Activated CD4-positive, alpha-beta memory T cell treated with anti-CD3 and anti-CD28 coated beads for 36 hours (primary cell): ENCODE measurements at places on chromosomes 1 and 21. TPM values are rescaled to one million over a fixed set of nuclear protein-coding genes. Genes with fewer than 3 reads are reported as not detected.

DNA sequence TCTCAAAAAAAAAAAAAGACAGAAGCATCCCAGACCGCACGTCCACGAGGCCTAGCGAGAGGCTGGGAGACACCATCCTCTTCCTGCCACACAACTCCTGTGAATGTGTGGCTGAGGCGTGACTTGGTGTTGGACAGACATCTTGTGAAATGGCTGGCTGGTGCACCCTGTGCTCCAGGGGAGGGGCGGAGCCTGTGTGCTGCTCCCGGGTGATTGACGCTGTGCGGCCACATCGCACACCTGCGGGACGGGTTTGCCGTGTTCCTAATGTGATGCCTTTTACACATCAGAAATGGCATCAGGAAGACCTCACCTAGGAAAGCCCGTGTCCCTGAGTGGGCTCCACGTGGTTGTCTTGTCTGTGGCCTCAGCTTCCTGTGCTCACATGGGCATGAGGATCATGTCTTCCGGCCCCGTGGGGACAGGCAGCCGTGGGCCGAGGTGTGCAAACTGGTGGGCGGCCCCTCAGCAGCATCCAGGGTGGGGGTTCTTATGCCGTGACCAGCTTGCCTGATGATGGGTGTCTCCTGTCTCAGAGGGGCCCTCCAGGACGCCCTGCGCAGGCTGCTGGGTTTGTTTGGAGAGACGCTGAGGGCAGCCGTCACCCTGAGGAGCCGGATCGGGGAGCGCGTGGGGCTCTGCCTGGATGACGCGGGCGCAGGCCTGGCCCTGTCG is 64.4 kb downstream of the PCNT start:
- no peak for DNase-seq

GRCh38 chr1:214143006-214143992 is 137.7 kb upstream of the SMYD2 start:
- DNase-seq = no peak

The SH2D1B gene
- not detected for total RNA-seq

The SLAMF8 gene
- total RNA-seq = 0.55 TPM

The NEXN gene
- 0.57 TPM for total RNA-seq

The LMX1A gene
- total RNA-seq = not detected

The KRTAP12-2 gene
- total RNA-seq = not detected
